ENCODE measurements at places on chromosomes 12 and 14.

GRCh38 chr12:32534698-32535097 lies 135.3 kb downstream of the FGD4 start:
- no peak for DNase-seq

- DNase-seq = no peak
Measured at GRCh38 chr12:16187660-16188059, 89.8 kb downstream of the SLC15A5 start.

DNA sequence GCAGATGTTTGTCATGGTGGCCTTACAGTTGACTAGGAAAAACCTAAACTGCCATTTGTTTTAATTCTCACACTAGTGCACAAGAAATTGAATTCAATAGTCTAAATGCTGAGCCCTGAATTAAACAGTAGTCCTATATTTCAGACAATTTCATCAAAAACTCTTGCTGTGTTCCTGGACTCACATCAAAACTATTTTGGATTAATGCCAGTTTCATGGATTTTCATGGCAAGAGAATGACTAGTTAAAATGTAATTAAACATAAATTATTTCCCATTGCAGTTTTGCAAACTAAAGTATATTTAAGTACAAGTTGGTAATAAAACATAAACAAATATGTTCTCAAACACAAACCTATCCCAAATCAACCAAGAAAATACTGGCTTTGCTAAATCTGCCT lies 468.0 kb upstream of the PRICKLE1 start:
- DNase-seq = no peak

GRCh38 chr14:77302926-77303325 lies 17.8 kb downstream of the POMT2 start:
- DNase-seq = no peak

- no peak for DNase-seq
Measured at GRCh38 chr14:34275078-34275477, 187.0 kb downstream of the SPTSSA start.

DNA sequence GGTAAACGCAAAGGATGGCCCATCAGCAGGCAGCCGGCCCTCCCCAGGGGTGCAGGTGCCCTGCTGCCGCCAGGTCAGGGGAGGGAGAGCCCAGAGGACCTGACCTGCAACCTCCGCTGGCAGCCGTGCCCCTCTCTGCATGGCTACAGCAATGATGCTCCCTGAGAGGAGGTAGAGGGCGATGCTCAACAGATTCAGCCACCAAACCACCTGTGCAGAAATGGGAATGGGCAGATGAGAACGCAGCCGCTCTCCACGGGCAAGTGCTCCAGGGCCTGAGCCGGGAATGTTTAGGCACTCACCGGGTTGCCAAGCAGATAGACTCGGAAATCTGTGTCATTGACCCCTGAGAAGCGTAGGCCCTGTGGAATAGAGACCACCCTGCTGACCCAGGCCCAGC lies 8.7 kb upstream of the NGB start:
- DNase-seq = no peak

GRCh38 chr12:30822385-30823155 lies 67.8 kb upstream of the CAPRIN2 start:
- DNase-seq = peak; percentile 25

DNA sequence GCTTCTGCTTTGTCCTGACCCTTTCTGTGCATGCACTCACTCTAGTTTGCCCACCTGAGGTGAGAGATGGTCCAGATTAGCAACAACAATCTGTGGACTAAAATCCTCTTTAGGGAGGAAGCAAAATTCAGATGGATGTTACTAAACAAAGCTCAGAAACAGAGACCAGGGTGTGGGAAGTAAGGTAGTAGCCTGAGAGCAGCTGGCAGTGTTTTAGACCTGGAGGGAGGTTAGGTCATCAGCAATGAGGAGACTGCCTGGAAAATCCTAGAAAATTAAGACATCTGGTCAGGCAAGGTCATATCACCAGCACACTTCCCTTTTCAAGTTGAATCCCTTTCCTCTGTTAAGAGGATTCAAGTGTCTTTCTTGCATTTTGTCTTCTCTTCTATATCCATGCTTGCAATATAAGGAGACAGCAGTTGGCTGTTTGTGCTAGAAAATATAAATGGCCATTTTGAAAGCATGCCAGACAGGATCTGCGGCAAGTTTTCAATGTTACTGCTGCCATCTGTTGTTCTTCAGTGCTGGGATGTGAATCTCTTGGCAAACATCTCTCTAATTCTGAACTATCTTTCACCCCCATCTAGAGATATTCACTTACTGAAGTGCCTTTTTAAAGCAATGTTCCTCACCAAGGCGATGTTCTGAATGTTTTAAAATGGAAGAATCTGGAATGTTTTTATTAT lies 266.4 kb downstream of the NAV3 start:
- no peak for DNase-seq

- no peak for DNase-seq
Measured at GRCh38 chr14:55780156-55780946, 200.3 kb downstream of the KTN1 start.

GRCh38 chr12:30732954-30733637 lies 21.7 kb downstream of the CAPRIN2 start:
- no peak for DNase-seq

- DNase-seq = no peak
Measured at GRCh38 chr12:29960122-29960521, 176.4 kb upstream of the TMTC1 start.

DNA sequence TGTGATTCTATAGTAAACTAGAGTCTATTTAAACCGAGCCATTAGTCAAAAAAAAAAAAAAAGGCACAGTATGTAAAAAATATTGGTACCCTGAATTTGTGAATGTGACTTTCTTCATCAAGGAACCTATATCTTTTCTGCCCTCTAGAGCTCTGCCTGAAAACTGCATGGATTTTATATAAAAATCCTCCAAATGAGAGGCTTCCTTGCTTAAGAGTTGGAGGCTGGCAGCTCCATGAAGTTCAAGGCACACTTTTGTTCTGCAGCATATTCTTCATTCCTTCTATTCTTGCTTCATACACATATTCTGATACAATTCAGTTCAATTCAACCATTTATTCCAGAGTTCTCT lies 23.1 kb upstream of the NKX2-8 start:
- DNase-seq = no peak

- no peak for DNase-seq
Measured at GRCh38 chr12:68042212-68042699, 53.0 kb downstream of the IFNG-AS1 start.

DNA sequence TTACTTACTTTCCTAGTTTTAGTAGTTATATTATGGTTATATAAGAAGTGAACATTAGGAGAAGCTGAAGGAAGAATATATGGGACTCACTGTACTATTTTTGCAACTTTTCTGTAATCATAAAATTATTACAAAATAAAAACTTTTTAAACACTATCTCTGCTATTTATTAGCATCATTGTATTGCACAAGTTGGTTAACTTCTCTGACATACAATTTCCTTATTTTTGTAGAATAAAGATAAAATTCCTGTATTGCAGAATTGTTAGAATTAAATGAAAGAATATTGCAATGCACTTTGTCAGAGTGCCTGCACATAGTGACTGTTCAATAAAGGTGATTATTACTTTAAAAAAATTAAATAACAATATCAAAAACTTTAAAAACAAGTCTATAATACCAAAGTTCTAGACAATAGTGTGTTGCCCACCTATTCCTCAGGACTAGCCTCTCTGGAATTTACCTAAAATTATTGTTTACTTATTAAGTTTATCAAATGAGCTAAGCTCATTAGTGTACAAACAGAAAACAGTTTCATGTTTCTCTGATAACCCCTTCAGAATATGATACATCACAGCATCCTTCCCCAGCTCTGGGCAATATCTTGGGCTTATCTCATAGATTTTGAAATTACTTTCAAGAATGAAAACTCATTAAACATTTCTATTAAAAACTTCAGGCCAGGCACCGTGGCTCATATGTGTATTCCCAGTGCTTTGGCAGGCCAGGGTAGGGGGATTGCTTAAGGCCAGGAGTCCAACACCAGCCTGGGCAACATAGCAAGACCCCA lies 77.4 kb upstream of the TMPO start:
- no peak for DNase-seq

- no peak for DNase-seq
Measured at GRCh38 chr12:69676257-69677012, 22.7 kb downstream of the BEST3 start.

DNA sequence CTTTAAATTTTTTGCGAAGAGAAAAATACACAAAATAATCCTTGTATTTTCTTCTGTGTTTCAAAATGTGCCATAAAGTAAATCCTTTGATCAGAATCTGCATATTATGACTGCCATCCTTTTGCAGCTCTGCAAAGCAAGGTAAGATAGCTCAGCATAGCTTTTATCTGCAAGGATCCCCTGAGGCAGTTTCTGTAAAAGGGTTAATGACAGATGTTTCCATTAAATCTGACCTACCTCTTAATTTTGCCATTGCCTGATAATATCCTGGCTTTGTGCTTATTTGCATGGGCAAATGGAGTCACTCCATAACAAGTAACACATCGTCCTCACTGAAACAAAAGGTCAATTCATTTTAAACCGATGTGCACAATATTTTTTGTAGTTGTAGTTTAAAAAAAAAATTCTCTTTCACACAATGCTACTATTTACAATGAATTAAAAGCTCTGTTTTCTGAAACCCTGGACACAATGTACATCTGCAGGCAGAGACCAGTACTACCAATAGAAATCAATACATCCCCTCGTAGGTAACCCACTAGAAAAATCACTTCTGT lies 108.5 kb upstream of the SOX5 start:
- no peak for DNase-seq

- no peak for DNase-seq
Measured at GRCh38 chr12:51874000-51874399, 13.9 kb upstream of the ANKRD33 start.

DNA sequence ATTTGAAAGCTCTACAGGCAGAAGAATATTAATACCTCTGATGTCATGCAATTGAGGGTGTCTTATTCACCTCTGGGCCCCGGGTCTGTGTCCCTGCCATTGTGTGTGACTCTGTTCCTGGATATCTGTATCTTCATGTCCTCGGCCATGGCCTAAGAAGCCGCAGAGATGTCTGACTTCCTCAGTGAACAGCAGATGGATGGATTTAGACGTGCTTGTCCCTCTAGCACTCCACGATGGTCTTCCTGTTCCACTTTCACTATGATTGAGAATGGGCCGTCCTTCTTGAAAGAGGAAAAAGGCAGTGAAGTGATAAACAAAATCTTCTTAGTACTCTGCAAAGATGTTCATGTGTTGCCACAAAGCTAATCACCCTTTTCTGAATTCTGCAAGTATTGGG lies 217.4 kb downstream of the SLC41A2 start:
- DNase-seq = no peak

GRCh38 chr12:47276621-47277309 lies 197.0 kb upstream of the AMIGO2 start:
- peak; percentile 30 for DNase-seq

- DNase-seq = no peak
Measured at GRCh38 chr12:76690921-76691700, 72.8 kb upstream of the ZDHHC17 start.

DNA sequence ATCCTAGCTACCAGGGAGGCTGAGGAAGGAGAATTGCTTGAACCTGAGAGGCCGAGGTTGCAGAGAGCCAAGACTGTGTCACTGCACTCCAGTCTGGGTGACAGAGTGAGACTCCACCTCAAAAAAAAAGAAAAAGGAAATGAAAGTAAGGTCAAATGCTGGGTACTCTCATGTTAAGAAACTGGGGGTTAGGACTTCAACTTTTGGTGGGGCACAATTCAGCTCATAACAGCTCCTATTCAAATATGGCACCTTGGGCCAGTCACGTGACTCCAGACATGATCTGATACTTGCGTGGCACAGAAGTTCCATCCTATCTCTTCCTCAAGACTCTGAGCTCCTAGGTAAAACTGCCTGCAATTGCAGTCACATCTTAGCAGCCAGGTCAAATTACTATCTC lies 142.7 kb downstream of the EGLN3 start:
- DNase-seq = no peak

DNA sequence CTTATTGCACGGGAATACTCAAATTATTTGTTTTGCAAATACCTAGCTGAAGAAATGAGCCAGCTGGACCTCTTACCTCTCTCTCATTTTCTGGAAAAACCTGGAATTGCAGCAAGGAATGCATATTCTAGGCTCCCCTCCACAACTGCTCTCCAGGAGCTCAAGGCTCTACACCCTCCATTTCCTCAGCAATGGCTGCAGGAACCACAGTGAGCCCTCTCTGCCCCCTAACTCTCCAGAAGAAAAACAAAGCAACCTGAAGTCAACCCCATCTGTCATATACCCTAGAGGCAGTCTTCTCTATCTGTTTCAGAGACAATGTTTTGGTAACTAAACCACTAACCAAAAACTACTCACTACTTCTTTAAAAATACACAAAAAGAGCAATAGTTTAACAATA lies 221.6 kb downstream of the SLC25A21 start:
- no peak for DNase-seq

- no peak for DNase-seq
Measured at GRCh38 chr12:100031836-100032235, 47.1 kb upstream of the ANKS1B start.

DNA sequence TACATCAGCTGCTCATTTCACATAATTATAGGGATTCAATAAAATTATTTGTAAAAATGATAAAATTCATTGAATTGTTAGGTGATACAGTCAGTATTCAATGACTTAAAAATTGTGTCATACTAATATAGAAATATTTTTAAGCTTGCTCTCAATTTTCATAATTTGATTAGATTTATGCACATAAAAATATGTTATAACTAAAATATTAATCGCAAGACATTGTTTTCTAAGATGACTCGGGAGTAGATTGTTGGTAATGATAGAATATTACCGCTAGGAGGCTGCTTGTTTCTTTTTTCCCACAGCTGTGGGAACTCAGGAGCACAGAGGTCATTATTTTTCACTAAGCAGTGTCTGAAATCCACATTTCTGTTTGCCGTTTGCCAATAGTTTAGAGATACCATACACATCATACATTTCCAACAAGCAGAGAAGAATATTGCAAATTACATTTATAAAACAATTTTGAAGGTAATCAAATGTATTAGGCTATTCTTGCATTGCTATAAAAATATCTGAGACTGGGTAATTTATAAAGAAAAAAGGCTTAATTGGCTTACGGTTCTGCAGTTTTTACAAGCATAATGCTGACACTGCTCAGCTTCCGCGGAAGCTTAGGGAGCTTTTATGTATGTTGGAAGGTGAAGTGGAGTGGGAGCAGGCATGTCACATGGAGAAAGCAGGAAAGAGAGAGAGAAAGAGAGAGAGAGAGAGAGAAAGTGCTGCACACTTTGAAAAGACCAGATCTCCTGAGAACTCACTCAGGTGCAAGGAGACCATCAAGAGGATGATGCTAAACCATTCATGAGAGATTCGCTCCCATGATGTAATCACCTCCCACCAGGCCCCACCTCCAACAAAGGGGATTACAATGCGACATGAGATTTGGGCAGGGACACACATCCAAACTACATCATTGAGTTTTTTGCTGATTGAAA lies 9.2 kb downstream of the CD69 start:
- DNase-seq = peak; percentile 61

- no peak for DNase-seq
Measured at GRCh38 chr14:93280743-93281142, 52.1 kb downstream of the BTBD7 start.

DNA sequence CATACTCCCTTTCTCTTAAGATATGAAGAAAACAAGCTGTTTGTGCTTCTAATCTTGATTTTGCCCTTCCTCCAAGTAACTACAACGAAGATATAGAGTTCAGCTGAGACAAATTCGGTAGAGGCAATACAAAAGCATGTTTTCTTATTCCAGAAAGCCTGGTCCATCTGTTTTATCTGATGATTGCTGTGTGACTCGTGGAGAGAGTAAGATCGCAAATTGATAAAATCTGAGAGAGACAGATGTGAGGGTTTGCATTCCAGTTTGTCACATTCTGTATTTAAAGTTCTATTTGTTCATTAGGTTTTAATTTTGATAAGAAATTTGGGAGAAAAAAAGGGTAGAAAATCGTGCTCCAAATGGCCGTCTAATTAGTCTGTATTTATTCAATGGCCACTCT lies 192.1 kb downstream of the CPNE8 start:
- no peak for DNase-seq

GRCh38 chr12:131740626-131741025 lies 29.7 kb downstream of the SFSWAP start:
- no peak for DNase-seq

Data from activated naive CD4-positive, alpha-beta T cell treated with anti-CD3 and anti-CD28 coated beads, Interleukin-2, amount 50 U/mL, for 16 hours (primary cell).